ENCODE measurements at places on chromosomes 1 and 21. TPM values are rescaled to one million over a fixed set of nuclear protein-coding genes. Genes with fewer than 3 reads are reported as not detected.

DNA sequence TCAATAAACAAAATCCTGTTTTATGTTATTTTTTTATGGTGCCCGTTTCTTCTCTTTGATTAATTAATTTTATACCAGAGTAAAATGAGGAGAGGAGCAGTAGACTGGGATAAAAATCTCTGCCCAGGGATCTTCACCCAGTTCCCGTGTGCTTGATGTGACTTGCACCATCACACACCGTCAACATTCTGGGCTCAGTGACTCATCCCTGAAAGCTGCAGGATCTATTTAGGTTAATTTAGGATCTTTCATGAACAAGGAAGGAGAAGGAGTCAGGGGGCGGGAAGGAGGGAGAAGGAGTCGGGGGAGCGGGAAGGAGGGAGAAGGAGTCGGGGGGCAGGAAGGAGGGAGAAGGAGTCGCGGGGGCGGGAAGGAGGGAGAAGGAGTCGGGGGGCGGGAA is 182.4 kb downstream of the SMYD3 start:
- DNase-seq = no peak
- no peak overlapping the region for H3K27ac ChIP-seq
- H3K4me1 ChIP-seq = peaks cover 7% of the 10 kb centered on the region

DNA sequence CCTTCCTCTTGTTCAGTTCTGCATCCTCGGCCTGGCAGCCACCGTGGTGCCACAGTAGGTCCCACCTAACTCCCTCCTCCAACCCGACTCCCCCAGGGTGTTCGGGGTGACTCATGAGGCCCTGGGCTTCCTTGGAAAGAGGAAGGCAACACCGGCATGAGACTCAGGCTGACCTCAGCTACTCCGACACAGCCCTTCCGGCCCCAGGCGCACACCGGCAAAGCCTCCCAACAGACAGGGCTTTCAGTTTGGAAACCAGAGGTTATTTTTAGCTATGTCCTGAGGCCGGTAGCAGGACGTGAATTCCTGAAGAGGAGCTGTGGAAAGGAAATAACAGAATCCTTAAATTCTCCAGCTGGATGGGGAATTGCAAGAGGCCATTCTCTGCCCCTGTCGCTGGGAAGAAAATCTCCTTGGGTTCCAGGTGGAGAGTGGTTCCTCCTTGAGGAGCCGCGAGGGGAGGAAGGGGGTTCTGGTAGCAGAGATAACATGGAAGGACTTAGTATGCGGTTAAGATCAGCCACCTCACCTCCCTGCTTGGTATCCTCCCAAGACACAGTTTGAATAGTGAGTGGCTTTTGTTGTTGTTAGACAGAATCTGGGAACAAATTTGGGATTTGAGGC is 24.4 kb downstream of the PLXNA2 start:
- DNase-seq = no peak
- H3K27ac ChIP-seq = no peak overlapping the region
- no peaks in the 10 kb centered on the region for H3K4me1 ChIP-seq
- peaks cover 42% of the 10 kb centered on the region for H3K27me3 ChIP-seq
- H3K36me3 ChIP-seq = no peaks in the 10 kb centered on the region
- H3K4me3 ChIP-seq = no peak overlapping the region

DNA sequence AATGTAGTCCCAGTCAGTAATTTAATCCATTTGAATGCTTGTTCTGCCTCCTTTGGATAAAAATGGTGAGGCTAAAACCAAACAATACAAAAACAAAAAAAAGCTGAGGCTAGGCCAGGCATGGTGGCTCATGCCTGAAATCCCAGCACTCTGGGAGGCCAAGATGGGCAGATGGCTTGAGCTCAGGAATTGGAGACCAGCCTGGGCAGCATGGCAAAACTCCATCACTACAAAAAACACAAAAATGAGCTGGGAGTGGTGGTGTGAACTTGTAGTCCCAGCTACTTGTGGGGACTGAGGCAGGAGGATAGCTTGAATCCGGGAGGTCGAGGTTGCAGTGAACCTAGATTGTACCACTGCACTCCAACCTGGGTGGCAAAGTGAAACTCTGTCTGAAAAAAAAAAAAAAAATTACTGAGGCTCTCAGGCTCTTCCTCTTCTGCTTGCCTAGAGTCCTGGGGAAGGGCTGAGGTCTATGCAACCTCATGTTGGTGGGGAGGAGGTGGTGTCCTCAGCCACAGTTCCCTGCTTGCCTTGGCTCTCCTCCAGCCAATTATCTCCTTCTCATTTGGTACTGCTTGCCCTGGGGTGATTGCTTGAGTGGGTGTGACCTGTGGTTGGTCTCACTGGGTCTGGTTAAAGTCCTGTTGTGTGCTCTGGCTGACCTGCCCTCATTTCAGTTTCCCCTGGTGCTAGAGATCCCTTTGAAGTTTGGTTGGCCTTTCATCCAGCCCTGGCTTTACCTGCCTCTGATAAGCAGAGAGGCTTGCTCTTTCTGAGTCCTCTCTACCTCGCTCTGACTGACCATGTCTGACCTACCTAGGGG is 20.9 kb downstream of the S1PR1 start:
- H3K27me3 ChIP-seq = no peaks in the 10 kb centered on the region
- peak overlapping the region; percentile 74 for H3K4me3 ChIP-seq
- H3K36me3 ChIP-seq = no peaks in the 10 kb centered on the region
- DNase-seq = no peak
- peaks cover 54% of the 10 kb centered on the region for H3K4me1 ChIP-seq

DNA sequence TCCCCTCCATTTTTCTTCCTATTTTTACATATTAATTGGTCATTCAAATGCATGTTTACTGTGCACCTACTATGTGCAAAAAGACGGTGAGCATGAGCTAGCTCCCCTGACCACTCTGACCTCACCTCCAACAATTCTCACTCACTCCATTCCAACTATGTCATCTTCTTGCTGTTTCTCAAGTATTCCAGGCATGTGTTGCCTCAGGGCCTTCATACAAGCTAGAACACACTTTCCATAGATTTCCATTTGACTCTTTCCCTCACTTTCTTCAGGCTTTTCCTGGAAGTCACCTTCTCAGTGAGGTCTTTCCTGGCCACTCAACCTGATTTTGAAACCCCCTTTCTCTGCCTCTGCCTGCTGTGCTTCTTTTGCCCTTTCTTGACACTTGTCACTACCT is 32.6 kb downstream of the CHIA start:
- no peak for DNase-seq
- peaks cover 5% of the 10 kb centered on the region for H3K27me3 ChIP-seq
- H3K27ac ChIP-seq = no peak overlapping the region
- no peak overlapping the region for H3K4me3 ChIP-seq
- H3K36me3 ChIP-seq = peaks cover 8% of the 10 kb centered on the region

- H3K36me3 ChIP-seq = no peaks in the 10 kb centered on the region
- no peak for DNase-seq
- H3K4me1 ChIP-seq = no peaks in the 10 kb centered on the region
- no peak overlapping the region for H3K4me3 ChIP-seq
- no peaks in the 10 kb centered on the region for H3K27me3 ChIP-seq
- no peak overlapping the region for H3K27ac ChIP-seq
Observed at GRCh38 chr1:87478231-87478630, 149.6 kb downstream of the LMO4 start.

The BTBD19 gene
- total RNA-seq = 1.7 TPM

The GOLT1A gene
- not detected for total RNA-seq

The NUF2 gene
- total RNA-seq = 26.7 TPM

The TMEM51 gene
- not detected for total RNA-seq

All from natural killer cell treated with Interleukin-12 subunit alpha and Interleukin-12 subunit beta and Interleukin-15 and Interleukin-18, amount 100 ng/mL, for 72 hours (primary cell).